ENCODE measurements at places on chromosomes 3 and 15.
A peak's percentile ranks its signal among the peaks of the same experiment; 100 is the strongest.

- DNase-seq = no peak
Measured at GRCh38 chr3:67204951-67205350, 206.8 kb downstream of the KBTBD8 start.

DNA sequence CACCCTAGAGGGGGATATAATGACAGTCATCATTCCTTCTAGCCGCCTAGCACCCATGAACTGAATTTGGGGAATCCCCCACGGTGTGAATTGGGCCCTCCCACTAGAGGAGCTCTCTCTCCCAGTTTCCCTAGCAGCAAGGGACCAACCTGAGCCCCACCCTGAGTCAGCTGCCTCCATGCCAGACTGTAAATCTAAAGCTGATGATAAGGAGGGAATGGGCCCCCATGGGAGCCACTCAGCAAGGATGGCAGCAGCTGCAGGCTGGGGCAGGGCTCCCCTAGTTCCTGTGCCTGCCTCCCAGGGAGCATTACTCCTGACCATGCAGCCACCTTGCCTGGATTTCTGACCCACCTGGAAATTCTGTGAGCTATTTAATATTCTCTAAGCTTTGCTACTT, 57.0 kb upstream of the PXYLP1 start:
- no peak for DNase-seq

GRCh38 chr15:82970696-82971095, 15.3 kb upstream of the RAMAC start:
- no peak for DNase-seq

GRCh38 chr3:127483902-127484591, 106.5 kb downstream of the TPRA1 start:
- peak; percentile 81 for DNase-seq

GRCh38 chr15:25182736-25183445, 228.1 kb downstream of the SNRPN start:
- DNase-seq = peak; percentile 87

GRCh38 chr3:126352476-126353454, 4.4 kb downstream of the KLF15 start:
- peak; percentile 86 for DNase-seq

GRCh38 chr3:683770-684169, 409.1 kb upstream of the CNTN6 start:
- DNase-seq = no peak

GRCh38 chr3:57093971-57094535, 33.6 kb downstream of the SPATA12 start:
- DNase-seq = no peak

- DNase-seq = no peak
Measured at GRCh38 chr3:46874430-46874829, 3.1 kb upstream of the PTH1R start.

- DNase-seq = no peak
Measured at GRCh38 chr3:148605521-148605920, 92.2 kb upstream of the AGTR1 start.

- no peak for DNase-seq
Measured at GRCh38 chr15:51299187-51300015, 39.0 kb downstream of the CYP19A1 start.

DNA sequence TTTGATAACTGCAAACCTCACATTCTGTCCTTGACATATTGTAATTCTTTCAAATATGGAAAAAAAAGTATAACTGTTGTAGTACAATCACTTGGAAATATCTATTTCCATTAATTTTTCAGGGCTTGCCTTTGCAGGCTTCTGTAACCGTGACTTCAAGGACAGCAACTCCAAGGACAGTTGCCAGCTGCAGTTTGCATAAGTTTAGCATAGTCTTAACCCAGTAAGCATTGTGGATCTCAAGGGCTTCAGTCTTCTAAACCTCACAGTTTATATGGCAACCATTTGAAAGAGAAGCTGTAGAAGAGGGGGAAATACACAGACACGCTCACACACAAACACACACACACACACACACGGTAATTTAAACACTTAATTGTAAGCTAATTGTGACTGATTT, 112.8 kb upstream of the GPR149 start:
- DNase-seq = no peak

GRCh38 chr15:74497584-74497983, 36.6 kb upstream of the UBL7 start:
- no peak for DNase-seq

DNA sequence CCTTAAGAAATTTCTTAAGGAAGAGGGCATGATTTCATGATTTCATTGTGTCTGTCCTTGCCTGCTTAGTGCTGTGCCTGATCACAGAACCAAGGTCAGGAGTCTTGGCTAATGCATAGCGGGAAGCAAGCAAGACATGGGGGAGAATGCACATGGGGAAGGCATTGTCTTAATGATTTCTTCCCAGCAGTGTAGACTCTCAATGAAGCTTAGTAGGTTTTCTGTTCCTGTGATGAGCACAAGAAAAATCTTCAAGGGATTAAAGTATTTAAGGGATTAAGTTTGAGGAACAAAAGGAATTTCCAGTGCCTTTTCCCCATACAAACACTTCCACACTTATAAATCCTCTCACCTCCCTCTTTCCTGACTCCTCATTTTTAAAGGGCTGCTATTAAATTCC, 46.9 kb upstream of the SEMA6D start:
- no peak for DNase-seq

- DNase-seq = no peak
Measured at GRCh38 chr3:33385423-33385822, 54.8 kb downstream of the UBP1 start.

- DNase-seq = no peak
Measured at GRCh38 chr15:74258456-74259291, 22.5 kb downstream of the CCDC33 start.

DNA sequence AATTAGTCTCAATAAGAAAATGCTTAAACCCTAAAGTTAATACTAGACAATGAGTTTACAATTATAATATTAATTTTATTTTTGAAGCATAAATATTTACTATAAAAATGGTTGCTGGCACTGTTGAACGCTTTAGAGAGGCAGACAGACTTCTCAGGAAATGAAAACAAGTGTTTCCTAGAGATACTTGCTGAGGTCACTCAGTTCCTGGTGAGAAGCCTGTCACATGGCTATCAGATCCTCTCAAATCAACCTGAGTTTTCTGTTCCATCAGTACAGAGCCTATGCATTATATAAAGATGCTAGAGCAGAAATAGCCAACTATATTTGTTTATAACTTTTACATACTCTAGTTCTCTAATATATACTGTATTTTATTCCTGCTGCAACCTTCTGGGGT, 109.2 kb downstream of the MYO5A start:
- DNase-seq = no peak

DNA sequence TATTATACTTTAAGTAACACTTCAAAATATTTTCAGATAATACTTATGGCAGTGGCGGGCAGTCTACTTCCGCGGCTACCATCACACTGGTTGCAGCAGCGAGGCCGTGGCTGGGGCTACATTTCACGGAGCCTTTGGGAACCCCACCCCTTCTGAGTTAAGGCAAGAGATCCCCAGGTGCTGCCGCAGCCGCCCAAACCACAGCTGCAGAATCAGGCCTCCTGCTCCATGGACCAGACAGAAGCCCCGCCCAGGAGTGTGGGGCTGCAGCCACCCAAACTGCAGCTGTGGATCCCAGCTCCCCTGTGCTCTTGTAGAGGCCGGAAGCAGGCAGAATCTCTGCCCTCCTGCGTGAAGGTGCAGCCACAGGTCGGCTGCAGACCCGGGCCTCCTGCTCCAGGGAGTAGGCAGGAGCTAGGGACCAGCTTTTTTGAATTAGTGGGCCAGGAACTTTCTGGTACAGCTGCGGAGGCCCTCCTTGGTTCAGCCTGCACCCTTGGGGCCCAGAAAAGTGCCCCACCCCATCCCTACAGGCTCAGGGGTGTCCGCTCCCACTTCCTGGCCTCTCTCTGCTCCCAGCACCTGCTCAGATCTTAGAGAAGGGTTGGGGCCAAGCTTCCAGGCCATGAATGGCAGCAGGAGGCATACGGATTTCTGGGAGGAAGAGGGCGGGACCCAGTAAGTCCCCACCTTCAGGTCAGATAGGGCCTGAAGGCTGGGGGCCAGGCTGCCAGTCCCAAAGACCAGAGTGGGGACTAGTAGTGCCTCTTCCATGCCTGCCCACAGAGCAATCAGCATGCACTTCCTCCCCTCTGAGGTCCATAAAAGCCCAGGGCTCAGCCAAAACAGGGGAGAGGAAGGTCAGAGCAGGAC, 1188.8 kb upstream of the CADM2 start:
- peak; percentile 72 for DNase-seq

- no peak for DNase-seq
Measured at GRCh38 chr15:54520616-54521015, 542.4 kb downstream of the UNC13C start.
